ENCODE measurements at places on chromosomes 2 and 18.

- DNase-seq, result no peak
Measured at GRCh38 chr2:70141212-70141901, 49.5 kb downstream of the C2orf42 start.

DNA sequence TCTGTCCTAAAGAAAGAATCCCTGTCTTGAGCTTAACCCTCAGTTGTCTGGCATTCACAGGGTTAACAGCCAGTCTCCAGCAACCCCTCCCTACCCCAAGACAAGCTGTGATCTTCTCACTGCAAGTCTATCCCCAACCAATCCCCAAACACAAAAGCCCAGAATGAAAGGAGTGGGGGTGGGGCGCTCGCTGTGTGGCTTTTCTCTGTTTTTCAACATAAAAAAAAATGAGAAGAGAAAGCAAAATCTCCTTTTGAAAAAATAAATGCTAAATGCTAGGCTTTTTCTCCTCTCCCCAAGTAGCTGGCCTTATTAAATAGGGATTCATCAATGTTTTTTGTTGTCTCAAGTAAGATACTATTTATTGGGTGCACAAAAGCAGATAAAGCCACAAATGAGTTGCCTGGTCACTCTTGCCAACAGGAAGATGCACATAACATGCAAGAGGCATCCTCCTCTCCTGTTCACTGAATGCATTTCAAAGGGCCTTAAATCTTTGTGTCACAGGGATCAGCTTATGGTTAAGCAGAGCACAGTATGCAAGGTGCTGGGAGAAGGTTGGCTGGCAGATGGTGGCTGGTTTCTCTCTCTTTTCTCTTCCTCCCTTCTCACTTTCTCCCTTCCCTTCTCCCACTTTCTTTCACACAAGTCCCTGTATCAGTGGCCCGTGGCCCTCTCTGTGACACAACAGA is 225.6 kb downstream of the CMPK2 start:
- DNase-seq, result no peak

DNA sequence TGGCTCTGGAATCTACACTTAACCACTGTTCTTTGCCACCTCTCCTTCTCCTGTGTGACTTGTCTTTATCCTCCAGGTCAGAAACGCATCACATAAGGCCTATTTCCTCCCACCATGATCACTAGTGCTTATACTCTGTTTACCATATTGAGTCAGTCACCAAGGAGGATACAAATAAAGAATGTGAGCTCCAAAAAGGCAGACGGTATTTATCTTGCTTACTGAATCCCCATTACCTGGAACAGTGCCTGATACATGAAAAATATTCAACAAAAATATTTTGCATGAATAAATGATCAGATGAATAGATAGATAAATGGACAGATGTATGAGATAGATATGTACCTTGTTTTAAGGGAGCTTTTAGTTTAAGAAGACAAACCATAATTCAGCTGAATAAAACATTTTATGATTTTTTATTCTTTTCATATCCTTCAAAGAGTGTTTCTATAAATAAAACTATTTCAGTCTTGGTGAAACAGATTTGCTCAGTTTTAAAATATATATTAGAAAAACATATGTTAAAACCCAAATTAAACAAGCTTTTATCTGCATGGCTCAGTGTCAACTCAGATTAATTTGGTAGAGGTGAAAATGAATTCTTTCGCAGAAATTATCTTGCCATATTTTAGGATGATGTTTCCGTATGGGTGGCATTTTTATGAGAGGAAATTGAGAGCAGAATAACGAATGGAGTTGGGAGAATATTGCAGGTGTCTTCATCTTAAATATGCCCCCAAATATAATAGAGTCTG is 799.9 kb downstream of the DCC start:
- DNase-seq, result no peak

- no peak for DNase-seq
Measured at GRCh38 chr18:51603111-51603510, 405.6 kb upstream of the MEX3C start.

GRCh38 chr2:205734436-205735037 is 52.2 kb downstream of the NRP2 start:
- DNase-seq, result no peak

GRCh38 chr2:137048455-137048854 is 283.1 kb downstream of the THSD7B start:
- no peak for DNase-seq

DNA sequence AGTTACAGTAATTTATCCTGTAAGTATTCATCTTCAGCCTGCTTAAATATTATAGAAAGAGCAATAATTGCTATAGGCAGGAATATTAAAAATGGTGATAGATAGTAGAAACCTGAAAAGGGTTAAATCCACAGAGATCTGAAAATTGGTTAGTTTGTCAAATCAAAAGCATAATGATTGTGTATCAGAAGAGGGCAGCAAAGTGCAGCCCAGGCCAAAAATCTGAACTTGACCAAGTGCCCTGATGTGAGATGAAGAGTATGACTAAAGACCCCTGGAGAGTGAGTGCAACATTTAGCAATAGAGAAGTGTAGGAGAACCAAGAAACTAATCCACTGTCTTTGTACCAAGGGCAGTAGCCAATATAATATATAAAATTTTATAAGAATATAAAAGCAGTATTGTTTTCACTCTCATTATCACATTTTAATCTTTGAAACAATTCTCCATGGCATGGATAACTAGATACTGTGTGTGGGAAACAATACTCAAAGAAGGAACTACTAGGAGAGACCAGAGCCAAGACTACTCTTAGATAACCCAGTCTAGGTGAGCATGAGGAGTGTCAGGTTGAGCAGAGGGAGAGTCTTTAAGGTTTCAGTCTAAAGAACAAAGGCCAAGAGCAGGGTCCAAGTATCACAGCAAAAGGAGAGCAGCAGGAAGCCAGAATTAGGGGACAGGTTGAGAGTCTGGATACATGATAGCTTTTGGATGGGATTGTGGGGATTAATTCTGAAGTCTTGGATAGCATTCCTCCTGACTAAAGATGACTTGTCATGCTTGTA is 148.7 kb downstream of the CALCRL start:
- no peak for DNase-seq

DNA sequence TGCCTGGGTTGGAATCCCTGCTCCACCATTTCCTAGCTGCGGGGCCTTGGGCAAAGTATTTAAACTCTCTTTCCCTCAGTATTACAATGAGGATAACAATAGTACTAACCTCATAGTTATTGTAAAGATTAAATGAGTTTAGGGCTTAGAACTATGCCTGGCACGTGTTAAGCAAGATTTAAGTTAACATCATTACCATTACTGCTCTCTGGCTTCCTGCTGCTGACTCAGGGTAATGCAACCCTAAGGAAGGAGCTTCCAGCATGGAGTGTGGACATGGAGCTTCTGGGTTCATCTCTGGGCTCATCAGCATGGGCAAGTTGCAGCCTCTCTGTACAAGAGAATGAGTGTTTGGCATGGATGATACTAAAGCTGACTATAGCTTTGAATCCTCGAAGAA is 374.2 kb upstream of the MAP2 start:
- no peak for DNase-seq

GRCh38 chr18:74880706-74881278 is 283.1 kb downstream of the ZNF407 start:
- DNase-seq, result no peak

- DNase-seq, result no peak
Measured at GRCh38 chr2:188727846-188728245, 246.3 kb upstream of the COL3A1 start.

DNA sequence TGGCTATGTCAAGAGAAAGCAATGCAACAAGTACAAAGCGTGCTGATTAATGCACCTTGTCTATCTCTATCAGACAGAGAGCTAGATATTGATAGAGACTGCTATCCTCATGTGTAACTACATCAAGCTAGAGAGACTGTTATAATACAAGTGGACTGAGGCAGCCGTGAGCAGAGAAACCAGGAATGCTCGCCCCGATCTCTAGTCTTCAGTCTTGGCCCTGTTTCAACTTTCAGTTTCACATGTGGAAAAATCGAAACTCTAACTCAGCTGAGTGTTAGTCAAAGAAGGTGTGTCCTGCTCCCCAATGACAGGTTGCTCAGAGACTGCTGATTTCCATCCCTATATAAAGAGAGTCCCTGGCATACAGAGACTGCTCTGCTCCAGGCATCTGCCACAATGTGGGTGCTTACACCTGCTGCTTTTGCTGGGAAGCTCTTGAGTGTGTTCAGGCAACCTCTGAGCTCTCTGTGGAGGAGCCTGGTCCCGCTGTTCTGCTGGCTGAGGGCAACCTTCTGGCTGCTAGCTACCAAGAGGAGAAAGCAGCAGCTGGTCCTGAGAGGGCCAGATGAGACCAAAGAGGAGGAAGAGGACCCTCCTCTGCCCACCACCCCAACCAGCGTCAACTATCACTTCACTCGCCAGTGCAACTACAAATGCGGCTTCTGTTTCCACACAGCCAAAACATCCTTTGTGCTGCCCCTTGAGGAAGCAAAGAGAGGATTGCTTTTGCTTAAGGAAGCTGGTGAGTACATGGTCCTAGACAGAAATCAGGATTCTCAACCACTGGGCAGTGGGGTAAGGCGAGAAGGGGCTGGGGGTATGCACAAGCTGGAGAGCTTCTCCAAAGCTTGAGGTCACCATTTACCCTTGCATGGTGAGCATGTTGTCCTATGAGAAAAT is at the start of gene RSAD2:
Gene RSAD2 (plus strand): TSS at position 376 of the 903 bp plus-strand sequence. CDS start 24 bp downstream, at position 400.
- DNase-seq, result peak; percentile 34

DNA sequence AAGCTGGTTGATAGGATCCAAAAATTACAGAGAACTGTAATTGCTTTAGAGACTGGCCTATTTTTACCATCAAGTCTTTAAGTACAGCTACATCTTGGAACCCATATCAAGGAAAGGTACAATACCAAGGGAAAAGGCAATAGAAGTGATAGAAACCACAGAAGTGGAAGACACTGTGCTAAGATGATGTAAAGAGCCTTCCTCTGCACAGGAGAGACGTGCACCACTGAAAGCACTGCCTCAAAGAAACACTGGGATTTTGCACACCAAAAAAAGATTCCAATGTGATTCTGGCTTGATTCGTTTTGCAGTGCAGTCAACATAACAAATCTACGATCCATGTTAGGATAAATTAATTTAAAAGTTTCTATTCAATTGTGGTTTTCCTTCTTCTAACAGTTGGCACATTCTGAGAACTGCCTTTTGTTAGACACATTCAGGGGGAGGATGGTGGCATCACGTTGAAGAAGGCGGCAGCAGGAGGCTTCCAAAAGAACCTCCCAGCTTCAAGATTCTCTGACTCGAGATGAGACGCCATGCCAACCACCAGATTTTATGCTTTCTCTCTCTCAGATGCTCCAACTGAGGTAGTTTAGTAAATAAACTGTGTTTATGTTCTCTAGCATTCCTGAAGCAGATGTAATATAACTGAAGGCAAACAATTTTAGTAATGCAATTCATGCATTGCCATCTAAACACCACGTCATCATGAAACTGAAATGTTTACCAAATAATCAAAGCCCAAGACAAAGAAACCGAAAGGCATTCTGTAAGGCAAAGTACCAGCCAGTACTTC is 102.9 kb downstream of the BCL2 start:
- DNase-seq, result no peak

DNA sequence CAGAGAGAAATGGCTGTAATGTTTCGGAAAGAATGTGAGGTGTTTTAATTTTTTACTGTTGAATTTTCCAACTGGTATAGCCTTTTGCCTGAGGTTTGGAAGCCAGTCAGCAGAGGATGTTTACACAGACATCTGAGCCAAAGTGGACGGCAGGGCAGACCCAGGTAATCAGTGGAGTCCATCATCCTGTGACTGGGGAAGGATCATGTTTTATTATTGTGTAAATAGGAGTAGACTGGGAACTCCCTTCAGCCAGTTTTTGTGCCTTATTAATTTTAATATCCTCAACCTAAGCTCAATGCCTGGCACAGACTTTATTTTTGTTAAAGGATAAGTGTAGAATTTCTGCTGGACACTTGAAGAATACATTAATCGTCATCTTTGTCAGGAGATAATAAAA is 142.0 kb upstream of the GAREM1 start:
- peak; percentile 96 for DNase-seq

DNA sequence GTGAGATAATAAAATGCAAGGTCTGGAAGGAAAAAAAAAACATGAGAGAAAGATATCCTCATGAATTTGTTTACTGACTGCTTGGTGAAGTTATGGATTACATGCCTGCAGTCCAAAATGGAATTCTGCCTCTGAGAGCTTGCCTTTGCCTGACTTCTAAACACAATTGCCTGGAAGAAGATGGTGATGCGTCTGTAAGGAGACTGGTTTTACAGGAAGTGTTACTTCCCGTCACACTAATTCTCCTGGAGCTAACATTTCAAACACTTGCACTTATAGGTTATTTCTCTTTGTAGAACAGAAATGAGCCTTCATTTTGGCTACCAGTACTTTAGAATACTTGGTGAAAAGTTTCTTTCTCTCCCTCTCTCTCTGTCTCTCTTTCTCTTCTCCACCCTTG is 884.3 kb downstream of the TSN start:
- DNase-seq, result no peak

DNA sequence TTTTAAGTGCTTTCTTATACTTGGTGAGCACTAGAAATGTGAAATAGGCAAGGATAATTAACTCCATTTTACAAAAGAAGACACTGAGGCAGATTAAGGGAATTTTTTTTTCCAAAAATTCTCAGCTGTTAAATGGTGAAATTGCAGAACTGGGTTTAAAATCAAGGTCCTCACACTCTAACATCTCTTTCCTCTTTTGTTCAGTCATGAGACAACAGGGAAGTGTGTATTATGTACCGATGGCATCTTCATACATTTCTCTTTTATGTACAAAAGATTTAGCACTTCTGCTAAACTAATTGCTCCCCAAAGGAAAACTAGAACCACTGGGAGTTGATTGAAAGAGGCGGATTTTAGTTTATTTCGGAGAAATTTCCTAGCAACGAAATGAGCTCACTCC is 203.0 kb downstream of the SETBP1 start:
- no peak for DNase-seq

DNA sequence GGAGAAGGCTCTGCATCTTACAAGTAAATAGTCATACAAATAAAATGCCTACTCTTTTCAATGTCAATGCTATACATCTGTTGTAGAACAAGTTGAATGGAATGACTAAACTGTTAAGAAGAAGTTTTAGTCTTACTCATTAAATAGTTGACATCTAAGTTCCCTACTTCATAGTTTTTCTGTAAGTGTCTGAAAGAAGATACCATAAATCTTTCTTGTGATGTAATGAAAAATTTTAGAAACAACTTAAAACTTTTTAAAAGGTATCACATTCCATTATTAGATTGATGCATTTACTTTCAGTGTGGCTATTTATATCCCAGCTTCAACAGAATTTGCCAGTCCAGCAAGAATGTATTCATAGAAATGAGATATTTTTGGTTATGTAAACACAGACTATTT is 185.2 kb upstream of the EPC2 start:
- DNase-seq, result no peak

- DNase-seq, result no peak
Measured at GRCh38 chr2:130912471-130912870, 75.8 kb downstream of the ARHGEF4 start.

GRCh38 chr18:28684746-28685355 is 507.9 kb upstream of the CDH2 start:
- no peak for DNase-seq

- DNase-seq, result no peak
Measured at GRCh38 chr2:64780041-64780440, 126.3 kb upstream of the SERTAD2 start.

- DNase-seq, result peak; percentile 43
Measured at GRCh38 chr18:32469691-32470459, 807 bp downstream of the GAREM1 start.
